Naive thymus-derived CD4-positive, alpha-beta T cell (primary cell): ENCODE measurements at places on chromosomes 3 and 15.

- no peak for DNase-seq
These were observed 26.0 kb upstream of the VIPR1 start for GRCh38 chr3:42476225-42477125.

GRCh38 chr15:58340176-58340575, 91.6 kb upstream of the LIPC start:
- DNase-seq, result no peak

GRCh38 chr3:172087602-172088580, 48.5 kb downstream of the FNDC3B start:
- DNase-seq, result no peak

DNA sequence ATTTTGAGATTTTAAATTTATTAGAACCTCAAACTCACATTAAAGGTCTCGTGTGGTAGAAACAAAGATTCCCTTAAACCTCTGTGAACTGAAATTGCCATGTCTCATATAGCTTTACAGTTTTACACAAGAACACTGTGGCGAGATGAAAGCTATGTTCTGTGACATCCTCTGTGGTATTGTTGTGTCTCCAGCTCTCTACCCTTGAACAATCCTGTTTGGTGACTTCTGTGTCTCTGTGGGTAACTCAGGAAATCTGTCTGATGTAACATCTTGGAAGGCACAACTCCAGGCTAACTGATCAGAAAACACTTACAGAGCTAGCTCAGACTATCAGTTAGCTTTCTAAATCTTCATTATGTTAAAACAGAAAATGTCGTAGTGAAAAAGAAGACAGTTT, 318.8 kb upstream of the GBE1 start:
- DNase-seq, result no peak

GRCh38 chr3:11306817-11307589, 34.8 kb downstream of the ATG7 start:
- DNase-seq, result no peak

- no peak for DNase-seq
These were observed 483.6 kb downstream of the ERC2 start for GRCh38 chr3:55984626-55985025.

GRCh38 chr3:107627962-107628542, 105.3 kb downstream of the BBX start:
- no peak for DNase-seq

DNA sequence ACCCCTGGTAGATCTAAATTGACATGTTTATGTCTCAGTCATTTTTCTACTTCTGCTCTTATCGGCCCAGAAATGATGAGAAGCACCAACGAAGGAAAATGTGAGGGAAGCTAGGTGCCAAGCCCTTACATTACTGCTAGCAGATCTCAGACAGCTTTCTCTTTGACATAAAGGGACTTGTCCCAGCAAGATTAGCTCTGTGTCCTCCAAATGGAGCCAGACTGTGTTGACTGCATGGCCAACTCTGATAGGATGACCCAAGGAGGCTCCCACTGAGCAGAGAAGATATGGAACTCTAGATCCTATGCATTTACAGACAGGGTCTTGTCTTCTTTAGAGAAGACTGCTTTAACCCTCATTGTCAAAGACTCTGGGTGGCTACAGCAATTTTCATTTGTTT, 2.8 kb upstream of the MCTP2 start:
- no peak for DNase-seq

GRCh38 chr3:156474560-156475389, 80.1 kb downstream of the SSR3 start:
- no peak for DNase-seq

DNA sequence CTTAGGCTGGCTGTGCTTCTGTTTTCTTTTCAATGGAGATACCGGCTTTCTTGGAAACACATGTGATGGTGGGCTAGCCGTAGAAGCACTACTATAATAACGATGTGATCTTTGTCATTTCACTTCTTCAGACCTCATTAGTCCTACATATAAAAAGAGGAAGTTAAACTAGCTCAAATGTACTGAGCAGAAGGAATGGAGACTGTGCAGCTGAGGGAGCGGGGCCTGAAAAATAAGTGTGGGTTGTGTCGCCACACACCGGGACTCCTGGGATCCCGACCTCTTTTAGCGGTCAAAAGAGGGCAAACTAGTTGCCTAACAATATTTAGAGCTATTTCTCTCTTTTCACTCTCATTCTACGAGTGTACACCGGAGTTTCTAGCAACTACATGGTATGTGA, 1.0 kb upstream of the RNF7 start:
- no peak for DNase-seq

GRCh38 chr15:95872366-95872771, 458.1 kb upstream of the NR2F2 start:
- no peak for DNase-seq

DNA sequence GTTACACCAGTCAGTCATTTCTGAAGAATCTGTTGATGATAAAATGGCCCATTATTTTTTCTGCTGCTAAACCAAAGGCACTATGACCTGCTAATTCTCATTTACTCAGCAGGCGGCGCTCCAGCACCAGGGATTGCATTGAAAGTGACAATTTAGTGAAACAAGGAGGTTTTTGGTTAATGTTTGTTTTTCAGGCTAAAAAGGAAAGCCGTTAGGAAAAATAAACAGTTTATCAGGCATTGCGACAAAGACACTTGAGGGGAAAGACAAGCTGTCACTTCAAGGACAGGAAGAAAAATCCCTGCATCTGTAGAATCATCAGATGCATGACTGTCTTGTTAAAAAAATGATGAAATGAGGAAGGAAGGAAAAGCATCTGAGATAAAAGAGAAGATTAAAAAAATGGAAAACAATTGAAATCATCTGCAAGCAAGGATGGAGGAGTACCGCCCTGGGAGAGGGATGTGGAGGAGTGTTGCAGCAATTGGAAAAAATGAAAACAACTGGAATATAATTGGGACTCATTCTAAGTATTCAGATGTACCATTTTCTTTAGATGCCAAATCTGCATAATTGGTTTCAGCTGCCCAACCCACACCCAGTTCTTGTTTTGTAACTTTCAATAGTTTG, 54.0 kb downstream of the NR1D2 start:
- peak; percentile 64 for DNase-seq
